Fibroblast of skin of scalp (primary cell): ENCODE measurements at places on chromosomes 4 and X.

- DNase-seq, result no peak
Observed at GRCh38 chrX:108018656-108019381, 26.0 kb upstream of the VSIG1 start.

GRCh38 chr4:96744676-96745075 lies 904.8 kb downstream of the PDHA2 start:
- no peak for DNase-seq

DNA sequence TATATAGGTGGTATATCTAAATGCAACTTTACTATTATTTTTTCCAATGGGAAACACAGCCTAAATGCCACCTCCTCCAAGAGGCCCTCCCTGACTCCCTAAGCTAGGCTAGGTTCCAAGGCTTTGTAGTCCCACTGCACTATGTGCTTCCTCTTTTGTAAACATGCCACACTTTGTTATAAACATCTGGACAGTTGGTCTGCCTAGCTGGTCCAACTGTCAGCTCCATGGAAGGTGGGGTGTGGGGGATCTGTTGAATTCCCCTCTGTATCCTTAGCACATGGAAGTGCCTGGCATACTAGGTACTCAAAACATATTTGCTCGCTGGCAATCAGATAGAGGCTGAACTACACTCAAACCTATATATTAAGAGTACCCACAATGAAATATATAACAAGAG lies 63.4 kb downstream of the SLC9A7 start:
- no peak for DNase-seq

- no peak for DNase-seq
Observed at GRCh38 chrX:133468051-133468450, 52.8 kb upstream of the GPC4 start.

- no peak for DNase-seq
Observed at GRCh38 chr4:70700712-70701111, 12.4 kb downstream of the UTP3 start.

DNA sequence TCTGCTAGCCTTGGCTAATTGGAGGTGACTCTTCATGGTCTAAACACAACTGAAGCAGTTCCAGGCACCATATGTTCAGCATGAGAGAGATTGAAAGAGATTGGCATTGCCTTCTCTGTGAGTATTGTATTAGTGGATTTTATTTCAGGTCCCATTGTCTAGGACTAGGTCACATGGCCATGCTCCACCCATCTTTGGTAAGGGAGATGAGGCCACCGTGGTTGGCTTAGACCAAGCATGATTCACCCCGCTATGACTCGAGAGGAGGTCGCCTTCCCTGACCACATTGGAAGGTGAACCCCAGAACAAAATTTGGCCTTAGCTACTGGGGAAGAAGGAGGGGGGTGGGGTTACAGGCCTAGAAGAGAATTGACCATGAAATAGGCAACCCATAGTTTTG lies 109.9 kb upstream of the BCOR start:
- DNase-seq, result peak; percentile 16

GRCh38 chr4:117664706-117665444 lies 369.4 kb upstream of the NDST3 start:
- DNase-seq, result no peak

DNA sequence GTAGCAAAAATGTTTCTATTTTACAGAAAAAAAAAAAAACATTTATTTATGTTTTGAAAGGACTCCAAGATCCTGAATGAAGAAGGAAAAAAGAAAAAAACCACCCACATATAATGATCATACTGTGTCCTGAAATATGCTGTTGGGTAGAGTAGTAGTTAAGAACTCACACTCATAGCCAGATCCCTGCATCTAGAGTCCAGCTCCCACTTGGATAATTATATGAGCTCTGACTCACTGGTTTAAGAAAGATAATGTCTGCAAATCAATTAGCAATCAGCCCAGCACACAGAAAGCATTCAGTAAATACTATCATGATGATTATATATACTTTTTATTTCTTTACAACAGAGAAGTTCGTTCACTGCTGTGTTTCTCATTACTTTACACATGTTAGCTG lies 46.7 kb upstream of the MXRA5 start:
- DNase-seq, result no peak

DNA sequence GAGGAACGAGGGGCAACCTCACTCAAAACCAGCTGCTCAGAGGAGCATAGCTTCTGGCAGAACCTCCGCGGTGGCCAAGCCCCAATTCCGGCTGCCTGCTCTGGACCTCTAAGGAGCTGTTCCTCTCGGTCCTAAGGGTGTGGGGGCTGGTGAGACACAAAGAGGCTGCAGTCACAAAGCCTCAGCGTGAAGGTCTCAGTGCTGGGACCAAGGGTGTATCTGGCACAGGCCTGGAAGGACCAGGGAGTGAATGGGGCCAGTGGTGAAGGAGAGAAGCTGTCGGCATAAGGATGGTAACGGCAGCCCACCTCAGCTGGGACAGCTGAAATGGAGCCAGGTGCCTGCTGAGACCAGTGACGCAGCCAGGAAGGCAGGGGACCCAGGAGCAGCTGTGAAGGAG lies 5.3 kb downstream of the PDE6B start:
- DNase-seq, result no peak

DNA sequence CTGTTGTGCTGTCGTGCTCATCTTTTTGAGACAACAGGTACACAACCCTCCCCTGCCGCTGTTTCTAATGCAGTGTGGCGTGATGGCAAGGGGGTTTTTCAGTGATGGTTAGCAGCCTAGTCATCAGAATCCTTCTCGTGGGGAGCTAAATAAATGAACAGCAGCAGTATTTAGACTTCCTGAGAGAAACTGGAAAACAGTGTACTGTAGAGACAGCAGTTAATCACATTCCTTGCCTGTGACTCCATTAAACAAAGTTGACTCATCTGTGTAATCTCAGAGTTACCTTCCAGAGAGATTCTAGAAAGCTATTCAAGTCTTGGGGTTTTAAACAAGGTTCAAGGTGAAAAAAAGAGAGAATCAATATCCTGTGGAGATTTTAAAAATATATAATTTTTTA lies 1753.2 kb upstream of the PCDH7 start:
- DNase-seq, result peak; percentile 40

DNA sequence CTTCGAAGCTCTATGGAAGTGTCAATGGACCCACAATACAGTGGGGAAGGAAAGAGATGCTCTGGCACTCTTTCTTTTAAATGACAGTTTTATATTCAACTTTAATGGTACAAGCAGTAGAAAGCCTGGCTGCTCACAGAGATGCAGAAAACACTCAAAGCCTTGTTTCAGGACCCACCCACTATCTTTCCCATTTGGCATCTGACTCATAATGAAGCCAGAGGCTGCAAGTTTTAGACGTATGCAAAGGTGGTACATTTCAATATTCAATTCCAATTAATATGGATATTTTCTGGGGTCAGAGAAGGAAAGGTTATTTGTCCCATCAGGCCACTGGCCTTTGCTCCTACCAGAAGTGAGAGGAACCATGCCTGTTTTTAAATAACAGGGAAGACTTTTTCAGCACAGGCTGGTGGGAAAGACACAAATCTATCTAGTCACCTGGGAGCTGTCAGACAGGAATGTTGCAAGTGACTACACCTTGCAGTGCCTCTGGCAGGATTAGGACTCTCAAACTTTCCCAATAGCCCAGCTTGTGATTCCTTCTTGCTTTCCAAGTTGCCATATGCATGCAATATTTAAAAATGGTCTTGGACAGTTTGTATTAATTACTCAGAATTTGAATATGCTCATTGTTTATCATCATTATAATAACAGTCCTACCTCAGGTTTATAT lies 70.0 kb upstream of the RAB40AL start:
- no peak for DNase-seq

- DNase-seq, result no peak
Observed at GRCh38 chrX:147570483-147570882, 341.2 kb upstream of the FMR1 start.

GRCh38 chrX:133389975-133390374 lies 25.3 kb downstream of the GPC4 start:
- no peak for DNase-seq

GRCh38 chr4:48295116-48295515 lies 25.5 kb upstream of the TEC start:
- DNase-seq, result peak; percentile 44

GRCh38 chr4:153438916-153439756 lies 27.0 kb upstream of the TMEM131L start:
- no peak for DNase-seq

- no peak for DNase-seq
Observed at GRCh38 chrX:40164751-40165150, 67.0 kb upstream of the BCOR start.

DNA sequence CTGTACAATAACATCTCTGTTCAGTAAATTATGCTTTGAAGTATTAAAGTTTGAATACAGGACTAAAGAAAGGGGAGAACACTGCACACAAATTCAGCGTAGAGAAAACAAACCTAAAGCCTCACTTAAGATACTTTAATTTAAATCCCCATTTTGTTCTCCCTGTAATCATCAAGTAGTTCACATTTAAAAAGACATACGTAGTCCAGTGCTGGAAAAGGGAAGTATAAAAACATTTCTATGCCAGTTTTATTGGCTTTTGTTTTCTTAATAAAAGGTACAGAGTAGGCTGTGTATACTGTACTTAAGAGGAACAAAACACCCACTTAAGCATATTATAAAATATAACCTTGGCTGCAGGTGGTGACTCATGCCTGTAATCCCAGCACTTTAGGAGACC lies 101.6 kb downstream of the FGF16 start:
- no peak for DNase-seq

DNA sequence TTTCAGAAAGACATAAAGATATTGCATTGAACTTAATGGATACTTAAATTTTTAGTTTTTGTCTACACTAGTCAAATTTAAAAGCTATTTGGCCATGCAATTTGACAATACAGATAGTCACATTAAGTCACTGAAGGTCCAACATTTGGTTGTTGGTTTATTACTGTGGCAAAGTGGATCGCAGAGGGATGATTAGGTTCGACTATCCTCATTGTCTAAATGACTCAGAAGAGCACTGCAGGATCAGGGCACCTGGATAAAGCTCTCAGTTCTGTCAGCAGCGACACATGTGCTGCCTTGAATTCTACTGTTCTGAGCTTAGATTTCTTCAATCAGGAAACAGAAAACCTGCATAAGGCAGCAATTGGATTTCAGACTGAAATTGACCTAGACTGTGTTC lies 130.7 kb downstream of the AMELX start:
- DNase-seq, result no peak

GRCh38 chrX:149682031-149682430 lies 29.8 kb upstream of the MAGEA11 start:
- DNase-seq, result no peak

- no peak for DNase-seq
Observed at GRCh38 chrX:43504394-43504793, 151.7 kb upstream of the MAOA start.

- DNase-seq, result peak; percentile 40
Observed at GRCh38 chr4:20487852-20488251, 212.4 kb upstream of the PACRGL start.

DNA sequence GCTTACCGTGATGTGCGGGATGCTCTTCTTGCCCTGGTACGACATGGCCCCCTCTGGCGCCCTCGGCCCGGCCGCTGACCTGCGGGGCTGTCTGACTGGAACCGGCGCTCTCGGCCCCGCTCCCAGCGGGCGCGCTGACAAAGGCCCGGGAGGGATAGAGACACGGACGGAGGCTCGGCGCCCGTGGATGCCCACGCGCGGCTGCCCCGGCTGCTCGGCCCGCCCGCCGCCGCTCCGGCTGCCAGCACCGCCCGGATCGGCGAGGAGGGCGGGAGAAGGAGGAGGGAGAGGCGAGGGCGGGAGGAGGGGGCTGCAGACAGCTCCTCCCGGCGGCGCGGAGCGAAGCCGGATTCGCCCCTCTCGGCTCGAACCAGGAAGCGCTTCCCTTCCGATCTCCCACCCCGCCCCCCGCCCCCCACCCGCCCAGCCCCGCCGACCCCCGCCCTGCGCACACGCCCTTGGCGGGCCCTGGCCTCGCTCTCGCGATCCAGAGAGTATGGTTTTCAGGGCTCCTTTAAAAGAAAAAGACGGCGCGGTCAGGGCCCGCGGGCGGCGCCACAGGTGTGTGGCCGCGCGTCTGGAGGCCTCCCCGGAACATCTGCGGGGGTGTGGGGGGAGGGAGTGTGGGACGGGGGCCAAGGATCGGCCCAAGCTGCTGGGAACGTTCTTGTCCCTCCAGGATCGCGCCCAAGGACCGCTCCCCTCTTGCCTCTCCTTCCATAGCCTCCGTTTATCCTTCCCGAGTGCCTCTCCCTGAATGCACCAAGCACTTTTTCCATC lies 4.5 kb downstream of the CRMP1 start:
- no peak for DNase-seq

- peak; percentile 43 for DNase-seq
Observed at GRCh38 chr4:40576651-40577480, 52.8 kb downstream of the RBM47 start.

DNA sequence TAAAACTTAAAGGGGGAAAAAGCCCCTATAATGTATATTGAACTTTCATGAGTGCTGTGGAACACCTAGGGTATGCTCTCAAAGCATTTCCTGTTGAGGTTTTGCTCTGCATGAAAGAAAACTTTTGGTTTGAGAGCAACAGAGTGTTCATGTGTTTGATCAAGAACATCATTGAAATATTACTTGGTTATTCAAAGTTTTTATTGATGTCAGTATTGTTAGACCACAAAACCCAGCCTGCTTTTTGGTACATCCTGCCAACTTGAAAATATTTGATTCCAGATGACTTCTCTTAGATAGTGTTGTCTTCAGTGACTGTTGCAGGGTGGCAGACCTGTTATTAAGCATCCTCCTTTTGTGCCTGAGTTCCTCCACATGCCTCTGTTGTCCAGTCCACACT lies 68.0 kb downstream of the N4BP2 start:
- no peak for DNase-seq

GRCh38 chr4:72031868-72032608 lies at the start of gene NPFFR2:
NPFFR2 (plus strand) TSS chr4:72032000; CDS start chr4:72128592, 96,592 bp downstream.
- peak; percentile 3 for DNase-seq

DNA sequence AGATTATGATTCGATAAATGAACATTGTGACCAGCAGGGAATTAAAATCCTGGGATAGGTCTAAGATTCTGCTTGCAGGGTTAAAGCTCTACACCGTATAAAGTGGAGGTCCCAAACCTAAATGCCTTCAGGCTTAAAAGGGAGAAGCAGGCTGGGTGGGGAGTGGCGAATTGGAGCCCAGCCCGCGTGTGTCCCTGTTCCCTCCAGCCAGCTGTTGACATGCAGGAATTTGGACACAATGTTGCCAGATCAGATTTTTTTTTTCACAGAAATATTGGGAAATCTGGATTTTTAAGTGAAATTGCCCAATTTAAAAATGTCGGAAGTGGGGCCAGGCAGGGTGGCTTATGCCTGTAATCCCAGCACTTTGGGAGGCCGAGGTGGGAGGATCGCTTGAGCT lies 60.5 kb downstream of the ELF4 start:
- no peak for DNase-seq

DNA sequence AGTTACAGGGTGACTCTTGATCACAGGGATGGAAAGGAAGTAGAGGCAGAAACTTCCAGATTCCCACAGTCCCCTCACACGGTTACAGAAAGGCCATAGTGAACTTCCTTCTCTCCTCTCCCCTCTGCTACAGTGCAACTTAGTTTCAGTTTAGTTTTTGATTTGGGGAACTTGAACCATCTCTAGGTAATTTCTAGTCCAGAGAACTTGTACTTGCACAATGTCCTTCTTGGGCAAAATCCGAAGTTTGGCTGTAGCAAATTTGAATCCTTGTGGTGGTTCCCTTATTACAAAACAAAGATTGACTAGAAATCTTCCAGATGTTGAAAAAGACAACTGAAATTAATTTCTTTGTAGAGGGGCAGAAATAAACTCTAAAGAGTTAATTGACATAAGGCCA lies 1.2 kb upstream of the BLTP1 start:
- no peak for DNase-seq

- peak; percentile 71 for DNase-seq
Observed at GRCh38 chrX:17617806-17618205, 119.5 kb upstream of the SCML1 start.
